ENCODE measurements at places on chromosomes 2 and 18.

DNA sequence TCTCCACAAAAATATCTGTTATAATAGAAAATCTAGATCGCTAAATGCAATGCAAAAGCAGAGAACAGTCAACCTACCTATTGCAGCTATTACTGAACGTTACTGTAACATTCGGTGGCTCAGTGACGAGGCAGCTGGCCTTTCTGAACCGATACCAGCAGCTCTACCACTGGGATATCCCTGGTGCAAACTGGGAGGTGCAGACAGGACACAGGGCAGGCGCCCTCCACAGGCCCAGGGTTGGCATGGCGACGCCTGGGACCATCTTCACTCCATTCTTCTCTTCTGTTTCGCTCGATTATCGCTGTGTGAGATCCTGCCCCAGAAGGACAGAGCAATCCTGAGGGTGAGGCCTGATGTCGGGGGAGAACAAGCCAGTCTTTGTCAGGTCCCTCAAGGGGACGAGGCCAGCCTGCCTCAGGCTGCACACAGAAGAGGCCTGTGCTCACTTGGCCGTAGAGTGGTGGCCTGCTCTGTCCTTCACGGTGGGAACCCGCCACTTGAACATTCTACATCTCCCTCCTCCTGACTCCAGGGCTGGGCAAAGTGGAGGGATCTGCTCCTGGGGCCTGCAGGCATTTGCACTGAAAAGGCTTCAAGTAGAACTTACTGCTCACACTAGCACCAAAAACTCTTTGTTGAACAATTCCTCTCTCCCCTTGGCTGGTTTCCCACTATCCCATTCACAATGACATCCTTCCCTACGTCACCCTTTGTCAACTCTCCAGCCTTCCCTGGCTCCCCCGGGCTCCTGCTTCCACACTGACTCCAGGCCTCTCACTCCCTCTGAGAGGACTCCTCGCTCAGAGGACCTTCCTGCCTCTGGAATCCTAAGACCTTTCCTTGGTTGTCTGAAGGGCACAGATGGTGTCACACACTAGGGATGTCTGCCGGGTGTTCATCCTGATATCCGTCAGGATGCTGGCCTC is 49.7 kb downstream of the CYRIA start:
- peaks cover 26% of the 10 kb centered on the region for H3K36me3 ChIP-seq
- H3K4me3 ChIP-seq = peak overlapping the region; percentile 61
- H3K27me3 ChIP-seq = no peaks in the 10 kb centered on the region
- H3K4me1 ChIP-seq = peaks cover 35% of the 10 kb centered on the region

DNA sequence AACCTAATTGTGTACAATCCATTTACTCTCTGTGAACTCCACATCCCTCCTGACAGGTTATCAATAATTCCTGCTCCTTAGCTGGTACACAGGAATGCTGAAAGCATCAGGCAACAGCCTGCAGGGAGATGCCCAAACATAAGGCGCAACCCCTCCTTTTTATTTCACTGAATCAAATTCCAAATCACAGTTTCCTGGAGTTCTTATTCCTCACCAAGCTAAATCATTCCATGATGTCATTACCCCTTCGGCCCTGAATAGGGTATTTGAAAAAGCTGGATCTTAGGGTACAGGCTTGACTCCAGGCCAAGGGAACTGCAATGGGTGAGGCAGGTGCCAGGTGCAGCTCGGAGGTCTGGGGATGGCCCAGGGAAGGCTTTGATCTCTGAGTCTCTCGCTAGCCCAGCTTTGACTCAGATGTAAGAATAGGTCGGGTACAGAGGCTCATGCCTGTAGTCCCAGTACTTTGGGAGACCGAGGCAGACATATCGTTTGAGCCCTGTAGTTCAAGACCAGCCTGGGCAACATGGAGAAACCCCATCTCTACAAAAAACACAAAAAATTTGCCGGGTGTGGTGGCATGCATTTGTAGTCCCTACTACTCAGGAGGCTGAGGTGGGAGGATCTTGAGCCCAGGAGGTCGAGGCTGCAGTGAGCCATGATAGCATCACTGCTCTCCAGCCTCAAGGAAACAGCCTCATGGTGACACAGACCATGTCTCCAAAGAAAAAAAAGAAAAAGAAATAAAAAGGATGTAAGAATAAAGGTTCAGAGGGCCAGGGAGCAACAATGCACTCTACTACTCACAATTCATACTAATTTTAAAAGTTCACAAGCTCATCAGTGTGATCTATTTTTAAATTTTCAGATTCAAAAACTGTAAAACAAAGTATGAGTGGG is 6.8 kb downstream of the FHL2 start:
- no peak overlapping the region for H3K4me3 ChIP-seq
- H3K27me3 ChIP-seq = no peaks in the 10 kb centered on the region
- peaks cover 14% of the 10 kb centered on the region for H3K36me3 ChIP-seq
- peaks cover 38% of the 10 kb centered on the region for H3K4me1 ChIP-seq

DNA sequence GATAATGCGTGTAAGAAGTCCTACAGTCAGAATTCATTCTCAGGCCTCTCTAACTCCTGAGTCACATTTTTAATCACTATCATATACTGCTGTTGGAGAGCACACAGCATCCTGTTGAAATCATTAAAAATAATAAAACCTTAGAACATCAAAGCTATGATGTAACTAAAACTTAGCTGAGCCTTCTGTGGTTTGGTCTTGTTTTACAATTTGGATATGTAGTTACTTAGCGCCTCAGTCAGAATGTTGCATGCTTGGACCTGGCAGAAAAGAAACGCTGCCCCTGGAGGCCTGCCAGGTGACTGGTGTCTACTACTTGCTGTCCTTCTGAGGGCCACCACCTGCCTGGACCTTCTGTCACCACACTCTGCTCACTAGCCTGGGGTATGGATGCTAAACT is 261.1 kb upstream of the RASGRP3 start:
- H3K4me1 ChIP-seq = peaks cover 57% of the 10 kb centered on the region
- DNase-seq = no peak
- no peak overlapping the region for H3K4me3 ChIP-seq

DNA sequence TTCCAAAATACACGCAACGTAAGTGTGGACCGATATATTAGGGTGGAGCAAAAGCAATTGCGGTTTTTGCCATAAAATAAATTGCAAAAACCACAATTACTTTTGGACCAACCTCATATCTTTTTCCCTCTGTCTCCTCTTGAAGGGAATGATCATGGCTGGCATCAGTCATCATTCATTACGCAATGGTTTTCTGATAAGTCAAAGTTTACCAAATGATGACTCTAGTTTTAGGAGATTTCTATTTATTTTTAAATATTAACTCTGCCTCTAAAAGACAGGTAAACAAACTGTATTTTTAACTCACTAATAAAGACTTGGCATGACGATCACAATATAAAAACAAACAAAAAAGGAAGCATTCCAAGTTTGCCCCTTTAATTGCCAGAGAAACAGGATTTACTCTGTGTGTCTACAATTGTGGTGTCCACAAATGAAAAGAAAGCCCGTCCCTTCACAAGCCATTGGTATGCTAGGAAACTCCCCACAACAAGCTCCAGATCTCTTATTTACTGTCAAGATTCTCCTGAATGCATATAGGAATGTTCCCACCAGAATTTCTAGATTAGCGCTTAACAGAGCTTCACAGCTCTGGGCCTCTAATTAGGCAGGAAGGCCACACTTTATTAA is 61.3 kb downstream of the IRS1 start:
- H3K4me3 ChIP-seq = no peak overlapping the region
- H3K36me3 ChIP-seq = no peaks in the 10 kb centered on the region
- no peaks in the 10 kb centered on the region for H3K4me1 ChIP-seq
- DNase-seq = no peak
- H3K27me3 ChIP-seq = no peaks in the 10 kb centered on the region

DNA sequence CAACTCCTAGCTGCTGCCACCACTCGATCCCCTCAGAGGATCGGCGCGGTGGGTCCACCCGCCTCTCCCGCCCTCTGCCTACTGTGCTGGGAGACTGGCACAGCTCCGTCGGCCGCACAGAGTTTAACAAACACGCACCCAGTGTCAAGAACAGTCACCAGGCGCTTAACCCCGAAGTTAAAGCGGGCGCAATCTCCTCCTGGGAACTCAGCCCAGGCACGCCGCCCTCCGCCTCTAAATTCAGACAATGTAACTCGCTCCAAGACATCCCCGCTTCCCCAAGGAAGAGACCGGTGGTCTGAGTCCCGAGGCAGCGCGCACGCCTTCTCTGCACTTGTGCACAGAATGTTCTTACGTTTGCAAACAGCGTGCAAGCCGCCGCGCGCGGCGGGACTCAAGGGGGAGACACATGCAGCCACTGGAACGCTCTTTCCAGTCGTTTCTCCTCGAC is 533 bp downstream of the CXCR4 start:
- peak overlapping the region; percentile 97 for H3K4me3 ChIP-seq
- H3K4me1 ChIP-seq = peaks cover 46% of the 10 kb centered on the region
- peaks cover 11% of the 10 kb centered on the region for H3K27me3 ChIP-seq
- H3K36me3 ChIP-seq = peaks cover 30% of the 10 kb centered on the region
- H3K27ac ChIP-seq = no peak overlapping the region
